ENCODE measurements at places on chromosomes 11 and 22.

- DNase-seq: no peak
These were observed at the start of gene SORL1 for GRCh38 chr11:121451986-121452608. Gene SORL1 (plus strand): TSS chr11:121452314. CDS start chr11:121452332, 18 bp downstream.

- no peak for DNase-seq
These were observed 52.1 kb downstream of the ALG9 start for GRCh38 chr11:111819161-111819828.

GRCh38 chr22:29716814-29717545, 2.8 kb upstream of the CABP7 start:
- DNase-seq: no peak

DNA sequence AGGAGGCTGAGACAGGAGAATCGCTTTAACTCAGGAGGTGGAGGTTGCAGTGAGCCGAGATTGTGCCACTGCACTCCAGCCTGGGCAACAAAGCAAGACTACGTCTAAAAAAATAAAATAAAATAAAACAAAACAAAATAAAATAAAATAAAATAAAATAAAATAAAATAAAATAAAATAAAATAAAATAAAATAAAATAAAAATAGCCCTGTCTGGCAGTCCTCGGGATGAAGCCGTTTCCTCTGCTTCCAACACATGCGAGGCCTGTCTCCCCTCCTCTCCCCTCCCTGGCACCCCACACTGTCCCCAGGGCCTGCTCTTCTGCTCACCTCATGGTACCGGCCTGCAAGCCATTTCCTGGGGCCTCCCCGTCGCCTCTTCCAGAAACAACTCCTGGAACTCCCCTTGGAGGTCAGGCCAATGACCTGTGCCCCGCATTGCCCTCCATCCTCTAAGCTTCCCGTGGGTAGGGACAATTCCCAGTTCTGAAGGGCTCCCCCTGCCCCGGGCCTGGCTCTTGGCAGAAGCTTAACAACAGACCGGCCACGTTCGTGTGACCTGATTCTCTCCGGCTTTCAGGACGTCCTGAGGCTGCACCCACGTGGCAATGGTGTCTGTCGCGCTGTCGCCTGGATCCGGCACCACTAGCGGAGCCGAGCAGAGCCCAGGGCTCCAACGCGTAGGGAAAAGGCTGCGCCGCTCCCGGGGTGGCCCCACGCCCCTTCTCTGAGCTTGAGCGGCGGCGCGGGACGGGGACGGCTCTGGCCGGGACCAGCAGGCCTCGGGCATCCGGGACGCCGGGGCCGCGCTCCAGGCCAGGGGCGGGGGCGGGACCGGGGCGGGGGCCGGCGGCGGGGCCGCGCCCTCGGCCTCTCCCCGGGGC, 456 bp upstream of the PARVB start:
- no peak for DNase-seq

- DNase-seq: no peak
These were observed 252.9 kb downstream of the ETS1 start for GRCh38 chr11:128334311-128335044.

- no peak for DNase-seq
These were observed 640 bp upstream of the KCNA4 start for GRCh38 chr11:30017445-30017895.

DNA sequence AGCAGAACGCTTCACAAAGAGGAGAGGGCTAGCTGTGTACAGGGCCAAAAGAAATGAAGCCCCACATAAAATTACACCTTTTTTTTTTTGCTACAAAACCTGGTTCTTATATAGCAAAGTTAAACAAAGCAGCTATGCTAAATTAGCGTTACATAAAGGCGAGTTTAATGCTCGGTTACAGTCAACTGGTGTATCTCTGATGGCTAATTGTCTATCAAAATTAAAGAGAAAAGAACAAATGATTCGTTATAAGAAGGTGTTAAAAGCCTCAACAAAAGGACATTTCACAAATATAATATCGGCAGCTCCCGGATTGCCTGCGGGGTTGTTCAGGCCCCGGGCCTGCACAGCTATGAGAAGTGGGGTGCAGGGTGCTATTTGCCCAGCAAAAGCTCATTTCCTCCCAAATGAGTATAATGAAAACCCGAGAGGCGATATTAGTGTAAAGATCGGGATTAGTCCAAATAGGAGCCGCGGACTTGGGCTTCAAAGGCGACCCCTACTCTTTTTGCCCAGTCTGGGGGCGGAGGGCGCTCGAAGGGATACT, 13.3 kb upstream of the PAX6 start:
- no peak for DNase-seq

DNA sequence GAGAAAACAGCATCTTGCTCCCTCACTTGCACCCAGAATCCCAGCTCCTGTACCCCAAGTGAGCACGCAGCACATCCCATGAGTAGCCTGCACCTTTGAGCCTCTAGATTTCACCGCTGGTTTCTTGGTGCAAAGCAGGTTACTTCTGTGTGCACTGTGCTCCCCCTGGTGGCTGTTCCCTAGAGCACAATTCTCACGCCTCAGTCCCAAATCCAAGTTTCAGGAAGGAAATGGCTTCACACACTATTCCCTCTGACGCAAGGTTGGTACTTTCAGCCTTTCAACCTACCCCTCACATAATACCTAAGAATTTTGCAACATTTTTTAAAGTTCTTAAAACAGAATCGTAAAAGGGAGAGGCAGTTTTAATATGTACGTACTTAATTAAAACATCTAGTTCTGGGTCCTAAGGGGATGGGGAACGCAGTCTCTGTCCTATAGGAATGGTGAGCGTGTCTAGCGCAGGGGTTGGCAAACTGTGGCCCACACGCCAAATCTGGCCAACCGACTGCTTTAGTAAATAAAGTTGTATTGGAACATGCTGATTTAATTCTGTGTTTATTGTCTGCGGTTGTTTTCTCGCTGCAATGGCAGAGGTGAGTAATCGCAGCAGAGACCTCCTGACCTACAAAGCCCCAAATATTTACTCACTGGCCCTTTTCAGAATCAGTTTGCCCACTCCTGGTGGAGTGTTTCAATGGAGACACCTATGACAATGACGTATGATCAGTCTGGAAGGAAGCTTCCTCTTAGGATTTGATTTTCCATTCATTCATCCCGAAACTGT, 27.5 kb downstream of the DHCR7 start:
- DNase-seq: no peak

DNA sequence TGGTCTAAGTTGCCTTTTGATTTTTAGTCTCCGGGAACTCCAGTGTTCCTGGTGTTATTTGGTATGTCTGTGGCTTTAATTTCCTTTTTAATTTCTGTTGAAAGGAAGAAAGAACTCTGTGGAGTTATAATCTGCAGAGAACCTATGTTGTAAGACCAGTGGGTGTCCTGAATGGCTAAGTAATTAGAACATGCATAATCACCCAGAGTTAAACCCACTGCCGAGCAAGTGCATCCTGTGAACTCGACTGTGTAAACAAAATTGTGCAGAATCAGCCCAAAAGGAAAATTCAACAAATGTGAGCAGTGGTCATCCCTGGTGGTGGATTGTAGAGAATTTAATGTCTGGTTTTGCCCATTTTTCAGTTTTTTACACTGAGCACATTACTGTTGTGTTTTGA, 162.5 kb downstream of the COMMD9 start:
- no peak for DNase-seq

Measured in epithelial cell of prostate (primary cell).